Dermis blood vessel endothelial cell (primary cell): ENCODE measurements at places on chromosomes 3 and 15. TPM values are rescaled to one million over a fixed set of nuclear protein-coding genes. Genes with fewer than 3 reads are reported as not detected.

Gene SLC22A14
- 0.17 TPM in 1 of 2 replicates, not detected in the other for total RNA-seq

Gene GOLGA8G
- total RNA-seq = not detected in 2 replicates

Gene SMCO1
- total RNA-seq = not detected in 2 replicates

Gene COL6A5
- not detected in 2 replicates for total RNA-seq

Gene DUOXA2
- total RNA-seq = not detected in 2 replicates

Gene GP9
- not detected in 2 replicates for total RNA-seq

Gene FBXO40
- total RNA-seq = not detected in 2 replicates

Gene CCR9
- not detected in 2 replicates for total RNA-seq

Gene SLC6A11
- total RNA-seq = not detected in 2 replicates

Gene GMPPB
- 39.0 and 50.9 TPM in 2 replicates for total RNA-seq

Gene RHCG
- not detected in 2 replicates for total RNA-seq

Gene LRRIQ4
- total RNA-seq = not detected in 2 replicates

Gene CGNL1
- 16.3 and 21.1 TPM in 2 replicates for total RNA-seq

Gene GNAT1
- total RNA-seq = not detected in 2 replicates

Gene STRA6
- total RNA-seq = 0.51 TPM in 1 of 2 replicates, not detected in the other

Gene DISP2
- 0.09 and 0.17 TPM in 2 replicates for total RNA-seq

Gene PAQR5
- under 0.01 TPM in 1 of 2 replicates, not detected in the other for total RNA-seq

Gene ZIC4
- not detected in 2 replicates for total RNA-seq

Gene CCDC54
- total RNA-seq = not detected in 2 replicates

Gene PLA2G4D
- total RNA-seq = 0.17 TPM in 1 of 2 replicates, not detected in the other

Gene SLC27A2
- 5.1 and 7.1 TPM in 2 replicates for total RNA-seq

Gene LTF
- 0.51 and 0.93 TPM in 2 replicates for total RNA-seq

Gene SLCO2A1
- 4.9 and 10.7 TPM in 2 replicates for total RNA-seq

Gene PSTPIP1
- total RNA-seq = 0.23 and 0.51 TPM in 2 replicates

Gene GOLGA6L9
- total RNA-seq = 0.85 and 1.3 TPM in 2 replicates

Gene SNRPN
- 109 and 120 TPM in 2 replicates for total RNA-seq

Gene FETUB
- not detected in 2 replicates for total RNA-seq
